NCI-H510A treated with DMSO at 0.1 percent for 48 hours (cell line): ENCODE measurements at places on chromosomes 5 and 9.

- peak; percentile 84 for DNase-seq
These were observed 32.5 kb downstream of the FAM240B start for GRCh38 chr9:38687389-38687842.

DNA sequence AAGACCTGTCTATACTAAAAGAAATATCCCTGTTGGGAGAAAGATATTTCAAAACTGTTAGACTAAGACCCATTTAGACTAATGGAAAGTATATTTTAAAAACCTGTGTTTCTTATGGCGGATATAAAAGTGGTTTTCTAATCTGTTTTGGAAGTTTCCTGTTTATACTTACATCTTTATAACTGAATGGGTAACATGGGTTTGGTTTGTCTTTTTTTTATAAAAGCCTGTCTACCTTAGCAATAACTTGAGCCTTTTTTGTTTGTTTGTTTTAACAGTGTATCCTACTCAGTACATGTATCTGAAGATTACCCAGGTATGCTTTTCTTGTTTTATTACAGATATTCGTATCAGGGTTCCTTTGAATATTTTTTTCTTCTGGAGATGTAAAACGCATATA, 83.4 kb downstream of the PARP8 start:
- DNase-seq: no peak

DNA sequence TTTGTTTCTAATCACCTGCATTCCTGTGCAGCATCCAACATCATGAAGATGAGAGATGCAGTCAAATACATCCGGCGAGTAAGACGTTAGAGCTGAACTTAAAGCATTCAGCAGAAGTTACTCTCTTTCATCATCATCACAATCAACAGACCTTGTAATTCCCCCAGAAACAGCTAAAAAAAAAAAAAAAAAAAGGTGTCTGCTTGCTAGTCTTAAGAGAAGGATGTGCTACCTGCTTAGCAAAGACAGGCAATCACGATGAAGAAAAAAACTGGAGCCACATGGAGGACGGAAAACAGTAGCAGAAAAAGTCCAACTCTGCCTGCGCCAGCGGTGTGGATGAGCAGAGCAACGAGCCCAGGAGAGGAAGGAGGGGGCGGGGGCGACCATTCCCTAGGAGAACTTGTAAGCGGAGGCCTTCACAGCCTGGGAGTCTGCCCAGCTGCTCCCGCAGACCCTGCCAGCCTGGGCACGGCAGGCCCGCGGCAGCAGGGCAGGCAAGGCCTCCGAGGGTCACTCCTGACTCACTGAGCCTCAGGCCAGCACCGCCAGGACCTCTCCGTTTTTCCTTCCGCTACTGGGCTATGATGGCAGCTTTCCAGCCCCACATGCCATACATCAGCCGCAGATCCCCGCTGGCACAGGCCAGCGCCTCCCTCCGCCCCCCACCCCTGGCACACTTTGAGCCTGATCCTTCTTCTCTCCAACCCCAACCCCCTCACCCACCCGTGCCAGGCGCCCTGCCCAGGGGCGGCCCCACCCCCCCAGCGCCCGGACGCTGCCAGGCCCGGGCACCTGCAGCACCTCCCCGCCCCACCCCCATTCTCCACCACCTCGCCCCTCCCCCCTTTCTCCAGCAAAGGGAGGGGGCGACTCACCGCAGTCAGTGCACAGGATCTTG, 1.4 kb downstream of the NRG2 start:
- DNase-seq: no peak

- DNase-seq: no peak
These were observed 291.9 kb downstream of the SPOCK1 start for GRCh38 chr5:137207023-137207760.

DNA sequence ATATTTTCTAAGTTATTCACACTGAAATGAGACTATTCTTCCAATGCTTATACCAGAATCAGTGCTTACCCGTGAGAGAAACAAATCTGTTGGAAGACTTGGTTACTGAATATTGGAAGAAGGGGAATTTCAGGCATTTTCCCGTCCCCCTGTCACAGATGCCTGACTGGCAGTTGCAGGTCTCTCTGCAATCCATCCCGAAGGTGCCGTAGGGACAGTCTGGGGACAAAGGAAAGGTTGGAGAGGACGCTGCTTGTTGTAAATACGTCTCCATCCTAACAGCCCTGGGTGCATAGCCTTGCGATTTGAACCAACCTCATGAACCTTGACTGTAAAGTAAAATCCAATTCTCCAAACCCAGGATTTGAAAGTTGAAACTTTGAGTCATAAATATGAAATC, 3.5 kb downstream of the ESM1 start:
- DNase-seq: no peak

- no peak for DNase-seq
These were observed 106.4 kb downstream of the COL5A1 start for GRCh38 chr9:134747951-134748489.

GRCh38 chr5:1321576-1321975, 23.3 kb downstream of the CLPTM1L start:
- DNase-seq: no peak

- no peak for DNase-seq
These were observed 1.4 kb downstream of the ETF1 start for GRCh38 chr5:138541511-138542179.

GRCh38 chr9:130421802-130422276, 22.9 kb upstream of the ASS1 start:
- peak; percentile 33 for DNase-seq

GRCh38 chr5:179616002-179616594, 7.4 kb downstream of the HNRNPH1 start:
- no peak for DNase-seq

DNA sequence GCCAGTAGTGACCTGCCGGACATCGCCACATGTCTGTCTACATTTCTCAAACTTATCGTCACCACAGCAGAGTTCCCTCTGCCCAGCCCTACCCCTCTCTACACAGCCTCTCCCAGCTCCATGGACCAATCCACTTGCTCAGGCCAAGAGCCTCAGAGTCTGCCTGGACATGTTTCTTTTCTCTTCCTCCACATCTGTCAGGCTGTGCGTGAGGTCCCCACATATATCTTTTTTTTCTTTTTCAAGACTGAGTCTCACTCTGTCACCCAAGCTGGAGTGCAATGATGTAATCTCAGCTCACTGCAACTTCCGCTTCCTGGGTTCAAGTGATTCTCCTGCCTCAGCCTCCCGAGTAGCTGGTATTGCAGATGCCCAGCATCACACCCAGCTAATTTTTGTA, 62.7 kb upstream of the GGTA1 start:
- no peak for DNase-seq

GRCh38 chr5:126926187-126926586, 104.2 kb downstream of the MARCHF3 start:
- DNase-seq: no peak

- no peak for DNase-seq
These were observed 55.4 kb downstream of the ADGRV1 start for GRCh38 chr5:90613918-90614504.
